ENCODE measurements at places on chromosomes 6 and 20. TPM values are rescaled to one million over a fixed set of nuclear protein-coding genes. Genes with fewer than 3 reads are reported as not detected.

The PARD6B gene
- 0.58 TPM for total RNA-seq

The CST1 gene
- total RNA-seq: not detected

The TFEB gene
- total RNA-seq: 26.8 TPM

The CBLN4 gene
- total RNA-seq: not detected

All from myometrial cell (primary cell).